ENCODE measurements at places on chromosomes 13 and 19.

- peak; percentile 33 for DNase-seq
These were observed 253.0 kb downstream of the PCDH20 start for GRCh38 chr13:61162636-61163035.

DNA sequence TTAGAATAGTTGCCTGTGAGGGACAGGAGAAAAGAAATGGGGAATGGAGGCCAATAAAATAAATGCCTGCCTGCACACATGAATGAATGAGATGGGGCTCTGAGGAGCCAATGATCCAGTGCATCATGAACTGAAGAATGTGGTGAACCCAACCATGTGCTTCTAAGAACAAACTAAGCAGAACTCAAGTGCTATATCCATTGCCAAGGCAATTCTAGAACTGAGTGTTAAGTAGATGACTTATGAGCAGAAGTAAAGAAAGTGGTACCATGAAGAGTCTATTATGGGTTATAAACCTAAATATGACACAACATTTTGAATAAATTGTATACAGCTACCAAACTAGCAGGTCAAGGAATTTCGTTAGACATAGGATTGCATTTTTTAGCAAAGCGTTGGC lies 186.1 kb downstream of the KATNAL1 start:
- no peak for DNase-seq

DNA sequence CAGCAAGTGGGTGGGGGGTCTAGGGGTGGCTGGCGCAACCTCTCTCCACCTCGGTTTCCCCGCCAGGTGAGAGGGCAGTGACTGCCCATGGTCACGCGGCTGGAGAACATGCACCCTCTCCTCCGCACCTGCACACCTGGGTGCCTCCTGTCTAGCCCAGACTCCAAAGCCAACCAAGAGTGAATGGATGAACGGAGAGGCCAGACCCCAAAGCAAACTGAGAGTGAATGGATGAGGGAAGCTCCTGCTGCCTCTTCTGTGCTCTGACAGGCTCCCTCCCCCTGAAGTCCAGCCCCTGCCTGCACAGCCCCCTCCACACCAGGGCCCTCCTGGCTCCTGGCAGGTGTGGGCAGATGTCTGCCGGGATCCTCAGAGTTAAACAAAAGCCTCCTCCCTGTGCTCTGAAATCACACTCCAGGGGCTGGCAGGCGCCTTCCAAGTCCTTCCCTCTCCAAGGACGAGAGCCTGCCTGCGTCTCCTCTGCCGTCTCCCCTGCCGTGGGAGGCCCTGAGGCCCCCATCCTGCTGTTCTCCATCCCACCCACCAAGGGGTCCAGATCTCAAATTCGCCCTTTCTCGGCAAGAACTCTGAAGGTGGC lies 2.2 kb downstream of the SBNO2 start:
- DNase-seq: no peak

GRCh38 chr13:42279080-42279479 lies 7.1 kb downstream of the AKAP11 start:
- no peak for DNase-seq

GRCh38 chr19:40320558-40320935 lies 27.6 kb downstream of the C19orf47 start:
- no peak for DNase-seq

DNA sequence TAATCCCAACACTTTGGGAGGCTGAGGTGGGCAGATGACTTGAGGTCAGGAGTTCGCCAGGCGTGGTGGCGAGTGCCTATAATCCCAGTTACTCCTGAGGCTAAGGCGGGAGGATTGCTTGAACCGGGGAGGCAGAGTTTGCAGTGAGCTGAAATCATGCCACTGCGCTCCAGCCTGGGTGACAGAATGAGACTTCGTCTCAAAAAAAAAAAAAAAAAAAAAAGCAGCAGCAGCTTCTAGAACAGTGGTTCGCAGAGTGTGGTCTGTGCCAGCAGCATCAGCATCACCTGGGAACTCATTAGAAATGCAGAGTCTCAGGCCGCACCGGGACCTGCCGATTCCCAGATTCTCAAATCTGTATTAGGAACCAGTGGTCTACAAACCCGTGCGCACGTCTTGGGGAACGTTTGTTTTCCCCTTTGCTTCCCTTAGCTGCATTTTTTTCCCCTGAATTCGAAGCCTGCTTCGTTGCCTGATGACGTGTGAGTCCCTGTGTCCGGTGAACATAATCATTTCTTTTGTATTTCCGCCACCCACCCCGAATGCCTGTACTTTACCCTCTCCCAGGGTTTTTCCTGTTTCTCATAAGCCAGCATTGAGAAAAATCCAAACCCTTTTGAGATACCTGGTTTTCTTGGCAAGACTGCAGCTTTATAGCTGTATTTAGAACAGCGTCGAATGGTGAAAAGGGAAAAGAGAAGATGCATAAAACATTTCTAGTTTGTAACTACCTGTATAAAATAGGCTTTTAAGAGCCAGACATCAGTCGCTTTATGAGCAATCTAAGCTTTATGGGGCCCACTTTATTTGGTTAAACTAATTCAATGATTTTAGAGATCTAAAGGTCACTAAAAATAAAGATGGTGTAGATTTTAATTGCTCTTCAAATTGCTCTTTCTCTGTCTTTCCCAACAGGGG lies 49.8 kb downstream of the BICRA start:
- no peak for DNase-seq

GRCh38 chr13:58239774-58240268 lies 608.3 kb downstream of the PCDH17 start:
- no peak for DNase-seq

DNA sequence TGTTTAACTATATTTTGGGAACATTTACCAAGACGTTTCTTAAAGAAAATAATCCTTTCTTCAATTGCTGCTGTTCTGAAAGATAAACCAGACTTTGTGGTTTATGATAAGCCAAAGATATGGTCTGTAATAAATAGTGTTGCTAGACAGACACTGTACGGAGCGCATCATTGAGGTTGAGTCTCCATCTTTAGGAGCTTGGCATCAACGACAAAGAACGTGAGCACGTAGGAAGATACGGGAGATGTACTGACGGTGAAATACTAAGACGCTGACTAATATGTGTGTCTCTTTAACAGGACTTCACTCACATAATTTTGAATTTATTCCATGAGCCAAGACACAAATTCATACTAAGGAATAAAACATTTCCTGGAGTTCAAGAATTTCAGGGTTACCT lies 16.2 kb downstream of the TEX29 start:
- no peak for DNase-seq

GRCh38 chr13:45332036-45332830 lies 8.8 kb downstream of the TPT1 start:
- peak; percentile 87 for DNase-seq

- DNase-seq: no peak
These were observed 8.6 kb downstream of the TLE2 start for GRCh38 chr19:3020321-3020960.
